ENCODE measurements at places on chromosomes 3 and 15. TPM values are rescaled to one million over a fixed set of nuclear protein-coding genes. Genes with fewer than 3 reads are reported as not detected.
A peak's percentile ranks its signal among the peaks of the same experiment; 100 is the strongest.

The ATR gene
- 9.1 TPM for total RNA-seq

The GOLGA6D gene
- not detected for total RNA-seq

The NPAP1 gene
- total RNA-seq: not detected

GRCh38 chr3:110391640-110392395 lies 679.8 kb upstream of the NECTIN3 start:
- no peaks in the 10 kb centered on the region for H3K4me1 ChIP-seq
- H3K27ac ChIP-seq: no peak overlapping the region
- H3K36me3 ChIP-seq: no peaks in the 10 kb centered on the region
- DNase-seq: no peak

DNA sequence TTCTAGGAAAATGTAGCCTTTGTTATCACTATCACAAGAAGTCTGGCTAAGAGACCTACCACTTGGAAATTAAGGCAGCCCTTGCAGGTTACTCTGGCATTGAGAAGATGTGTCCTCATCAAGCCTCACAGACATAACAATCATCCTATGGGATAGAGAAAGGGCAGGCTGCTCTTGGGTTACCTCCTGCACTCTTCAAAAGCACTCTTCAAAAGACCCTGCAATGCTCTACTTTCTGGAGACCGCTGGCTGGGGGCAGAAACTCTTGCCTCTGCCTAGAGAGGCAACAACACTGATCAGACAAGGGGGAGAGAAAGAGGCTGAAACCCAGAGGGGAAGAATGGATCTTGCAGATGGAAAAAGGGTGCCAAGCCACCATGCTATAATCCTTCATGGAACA lies 127.9 kb upstream of the BNIP2 start:
- H3K36me3 ChIP-seq: no peaks in the 10 kb centered on the region
- H3K27me3 ChIP-seq: peaks cover 74% of the 10 kb centered on the region
- H3K4me3 ChIP-seq: no peak overlapping the region

The SERPINI2 gene
- 0.41 TPM for total RNA-seq

DNA sequence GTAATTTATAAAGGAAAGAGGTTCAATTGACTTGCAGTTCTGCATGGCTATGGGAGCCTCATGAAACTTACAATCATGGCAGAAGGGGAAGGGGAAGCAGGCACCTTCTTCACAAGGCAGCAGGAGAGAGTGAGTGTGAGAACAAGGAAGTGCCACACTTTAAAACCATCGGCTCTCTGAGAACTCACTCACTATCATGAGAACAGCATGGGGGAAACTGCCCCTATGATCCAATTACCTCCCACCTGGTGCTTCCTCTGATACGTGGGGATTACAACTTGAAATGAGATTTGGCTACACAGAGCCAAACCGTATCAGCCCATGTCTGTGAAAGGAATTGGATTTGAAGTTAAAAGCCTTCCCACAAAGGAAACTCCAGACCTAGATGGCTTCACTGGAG lies 39.1 kb downstream of the TKT start:
- no peak for DNase-seq
- H3K27ac ChIP-seq: no peak overlapping the region
- H3K36me3 ChIP-seq: no peaks in the 10 kb centered on the region
- H3K27me3 ChIP-seq: no peaks in the 10 kb centered on the region

- no peaks in the 10 kb centered on the region for H3K36me3 ChIP-seq
- DNase-seq: no peak
- no peaks in the 10 kb centered on the region for H3K27me3 ChIP-seq
- H3K4me1 ChIP-seq: peaks cover 44% of the 10 kb centered on the region
Observed at GRCh38 chr3:100087198-100087597, 27.1 kb downstream of the FILIP1L start.

The ISL2 gene
- not detected for total RNA-seq

- no peaks in the 10 kb centered on the region for H3K36me3 ChIP-seq
- H3K4me3 ChIP-seq: no peak overlapping the region
Observed at GRCh38 chr15:93706495-93707292, 524.7 kb upstream of the MCTP2 start.

The MYZAP gene
- total RNA-seq: 934 TPM

- no peak overlapping the region for H3K27ac ChIP-seq
- peaks cover 11% of the 10 kb centered on the region for H3K4me1 ChIP-seq
- peaks cover 68% of the 10 kb centered on the region for H3K36me3 ChIP-seq
- no peaks in the 10 kb centered on the region for H3K27me3 ChIP-seq
Observed at GRCh38 chr15:84797212-84797611, 19.9 kb upstream of the ALPK3 start.

- H3K27me3 ChIP-seq: no peaks in the 10 kb centered on the region
- H3K27ac ChIP-seq: no peak overlapping the region
- no peaks in the 10 kb centered on the region for H3K4me1 ChIP-seq
- no peak for DNase-seq
- H3K4me3 ChIP-seq: no peak overlapping the region
- no peaks in the 10 kb centered on the region for H3K36me3 ChIP-seq
Observed at GRCh38 chr3:5645692-5646410, 458.3 kb downstream of the EDEM1 start.

- no peak overlapping the region for H3K27ac ChIP-seq
- H3K27me3 ChIP-seq: no peaks in the 10 kb centered on the region
- H3K4me3 ChIP-seq: no peak overlapping the region
- peaks cover 59% of the 10 kb centered on the region for H3K4me1 ChIP-seq
- no peak for DNase-seq
Observed at GRCh38 chr3:46923559-46924350, 46.2 kb downstream of the PTH1R start.

DNA sequence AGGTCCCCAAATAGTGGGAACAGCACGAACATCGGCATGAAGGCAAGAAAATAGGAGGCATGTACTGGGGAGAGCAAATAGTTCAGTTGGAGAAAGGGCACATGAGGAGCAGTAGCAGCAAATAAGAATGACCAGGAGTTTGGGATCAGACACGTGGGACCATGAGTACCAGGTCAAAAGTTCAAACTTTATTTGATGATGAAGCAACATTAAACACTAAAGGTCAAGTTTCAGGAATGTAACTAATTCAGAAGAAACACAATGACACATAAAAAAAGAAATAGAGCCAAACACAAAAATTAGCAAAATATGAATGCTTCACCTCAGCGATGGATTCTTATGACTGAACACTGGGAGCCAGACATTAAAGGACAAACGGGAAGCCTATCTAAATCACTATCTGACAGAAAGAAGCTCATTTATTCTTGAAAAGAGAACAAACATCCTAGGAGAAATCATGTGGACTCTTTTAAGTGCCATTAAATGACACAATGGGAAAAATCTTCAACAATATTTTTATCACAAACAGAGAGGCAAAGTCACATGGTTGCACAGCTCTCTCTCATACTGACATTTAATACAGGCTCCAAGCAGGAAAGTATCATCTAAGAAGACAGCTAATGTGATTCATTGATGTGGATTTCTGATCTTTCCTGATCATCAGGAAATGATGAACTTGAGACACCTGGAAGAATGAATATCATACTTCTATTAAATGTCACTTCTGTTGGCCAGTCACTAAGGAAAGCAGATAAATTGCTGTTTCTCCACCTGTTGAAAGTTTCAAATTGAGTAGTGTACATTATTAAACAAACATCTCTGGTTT lies 216.9 kb upstream of the THBS1 start:
- no peak overlapping the region for H3K27ac ChIP-seq
- H3K36me3 ChIP-seq: no peaks in the 10 kb centered on the region
- no peak for DNase-seq
- H3K27me3 ChIP-seq: no peaks in the 10 kb centered on the region
- H3K4me3 ChIP-seq: no peak overlapping the region

GRCh38 chr3:72153477-72154314 lies 368.7 kb upstream of the PROK2 start:
- peaks cover 31% of the 10 kb centered on the region for H3K4me1 ChIP-seq
- no peak overlapping the region for H3K27ac ChIP-seq
- H3K36me3 ChIP-seq: no peaks in the 10 kb centered on the region
- H3K4me3 ChIP-seq: no peak overlapping the region

- no peaks in the 10 kb centered on the region for H3K36me3 ChIP-seq
- DNase-seq: no peak
- H3K27ac ChIP-seq: peak overlapping the region; percentile 97
- H3K4me3 ChIP-seq: peak overlapping the region; percentile 79
- H3K27me3 ChIP-seq: no peaks in the 10 kb centered on the region
Observed at GRCh38 chr3:11637901-11638458, 5.7 kb downstream of the VGLL4 start.

The TRIM69 gene
- 57.6 TPM for total RNA-seq

GRCh38 chr3:124258057-124258500 lies 266.2 kb upstream of the ROPN1 start:
- H3K27me3 ChIP-seq: no peaks in the 10 kb centered on the region
- no peak for DNase-seq
- H3K27ac ChIP-seq: peak overlapping the region; percentile 32
- H3K4me1 ChIP-seq: peaks cover 34% of the 10 kb centered on the region
- no peak overlapping the region for H3K4me3 ChIP-seq

GRCh38 chr3:139120086-139121056 lies 75.7 kb upstream of the PRR23C start:
- H3K4me3 ChIP-seq: no peak overlapping the region

The GPR176 gene
- 1.6 TPM for total RNA-seq

- no peaks in the 10 kb centered on the region for H3K36me3 ChIP-seq
- no peaks in the 10 kb centered on the region for H3K4me1 ChIP-seq
- no peak for DNase-seq
- peaks cover 22% of the 10 kb centered on the region for H3K27me3 ChIP-seq
Observed at GRCh38 chr15:69601711-69602504, 149.3 kb downstream of the RPLP1 start.

DNA sequence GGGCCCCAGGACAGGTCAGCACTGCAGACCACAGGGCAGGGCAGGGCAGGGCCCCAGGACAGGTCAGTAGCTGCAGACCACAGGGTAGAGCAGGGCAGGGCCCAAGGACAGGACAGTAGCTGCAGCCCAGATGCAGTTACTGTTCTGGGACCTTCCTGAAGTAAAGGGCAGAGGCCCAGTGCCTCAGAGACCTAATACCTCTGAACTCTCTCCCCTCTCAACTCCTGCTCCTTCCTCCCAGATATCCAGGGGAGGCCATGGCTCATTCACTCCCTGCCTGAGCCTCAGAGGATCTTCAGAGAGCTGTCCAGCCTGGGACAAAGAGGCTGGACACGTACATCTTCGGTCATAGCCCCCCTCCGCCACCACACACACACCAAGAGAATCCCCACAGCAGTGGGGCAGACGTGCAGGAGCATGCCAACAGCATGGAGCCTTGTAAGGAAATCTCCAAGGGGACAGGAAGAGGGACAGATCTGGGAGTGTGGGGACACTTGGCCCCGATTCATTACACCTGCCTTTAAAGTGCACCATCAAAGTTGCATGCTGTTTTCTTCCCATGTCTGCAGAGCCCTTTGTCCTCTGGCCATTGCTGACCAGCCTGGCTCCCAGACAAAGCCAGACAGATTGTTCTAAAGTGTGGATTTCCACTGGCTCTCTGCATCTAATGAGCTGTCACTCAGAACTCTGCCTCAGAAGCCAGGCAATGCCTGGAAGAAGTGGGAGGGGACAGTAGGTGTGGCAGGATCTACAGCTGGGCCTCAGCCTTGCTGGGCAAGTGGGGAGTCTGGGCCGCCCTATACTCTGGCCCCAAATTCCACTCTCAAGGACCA lies 24.2 kb upstream of the BUB1B start:
- H3K27me3 ChIP-seq: no peaks in the 10 kb centered on the region
- H3K27ac ChIP-seq: no peak overlapping the region
- no peak for DNase-seq

The GHRL gene
- 0.25 TPM for total RNA-seq

The EOMES gene
- total RNA-seq: 0.14 TPM

DNA sequence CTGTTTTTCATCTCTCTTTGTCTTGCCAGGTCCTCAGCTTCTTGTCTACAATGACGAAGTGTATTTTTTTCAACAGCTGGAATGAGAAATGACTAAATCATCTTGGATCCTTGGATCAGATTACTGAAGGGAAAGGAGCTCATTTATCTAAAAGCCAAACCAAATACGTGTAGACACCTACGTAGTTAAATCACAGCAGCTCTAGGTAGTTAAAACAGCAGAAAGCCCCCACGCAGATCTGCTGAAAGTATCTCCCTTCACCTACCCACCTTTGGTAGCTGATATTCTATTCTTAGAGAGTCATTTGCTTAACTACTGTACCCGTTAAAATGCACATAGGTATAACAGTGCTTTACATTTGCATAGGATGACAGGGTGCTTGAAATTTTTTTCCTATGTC lies 105.5 kb upstream of the WNT5A start:
- no peak for DNase-seq
- H3K27me3 ChIP-seq: peaks cover 27% of the 10 kb centered on the region
- H3K4me1 ChIP-seq: no peaks in the 10 kb centered on the region
- no peak overlapping the region for H3K27ac ChIP-seq

DNA sequence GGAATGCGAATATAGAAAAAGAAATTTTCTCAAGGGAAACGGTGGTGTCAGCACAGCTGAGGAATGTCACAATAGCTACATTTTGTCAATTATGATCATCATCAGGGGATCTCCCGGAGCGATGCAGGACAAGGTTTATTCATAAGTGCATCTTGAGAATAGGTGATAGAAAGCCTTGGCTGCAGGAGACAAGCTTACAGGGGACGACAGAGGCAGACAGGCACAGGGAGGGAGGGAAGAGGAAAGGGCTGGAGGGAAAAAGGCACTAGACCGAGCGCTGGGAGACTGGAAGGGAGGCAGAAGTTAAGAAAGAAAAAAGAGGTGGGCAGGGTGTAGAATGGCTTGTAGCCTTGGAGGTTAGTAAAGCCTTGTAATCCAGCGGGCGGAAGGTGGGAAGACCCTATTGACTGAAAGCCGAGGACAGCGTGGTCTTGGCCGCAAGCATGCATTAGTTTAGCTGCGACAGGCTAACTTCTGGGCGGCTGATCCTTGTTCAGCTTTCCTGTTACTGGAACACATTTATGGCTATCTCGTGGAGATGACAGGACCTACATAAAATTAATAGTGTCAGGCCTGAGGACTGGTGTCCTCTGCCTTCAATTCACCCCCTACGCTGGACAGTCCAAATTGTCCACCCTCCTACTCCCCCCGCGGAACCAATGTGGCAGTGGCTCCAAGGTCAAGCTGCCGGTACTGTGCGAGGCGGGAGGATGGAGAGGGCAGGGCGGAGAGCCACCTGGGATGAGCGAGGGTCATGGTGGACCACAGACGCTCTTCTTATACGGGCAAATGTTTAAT lies 1.4 kb upstream of the NECTIN3 start:
- no peaks in the 10 kb centered on the region for H3K36me3 ChIP-seq
- no peaks in the 10 kb centered on the region for H3K27me3 ChIP-seq
- peak overlapping the region; percentile 83 for H3K4me3 ChIP-seq
